Skin of body (tissue), 3 donors: ENCODE measurements at places on chromosomes 13 and 19. TPM values are rescaled to one million over a fixed set of nuclear protein-coding genes. Genes with fewer than 3 reads are reported as not detected.

- DNase-seq = no peak
Observed at GRCh38 chr19:2609389-2610116, 92.9 kb downstream of the GNG7 start.

Gene ZSCAN4
- not detected for total RNA-seq

DNA sequence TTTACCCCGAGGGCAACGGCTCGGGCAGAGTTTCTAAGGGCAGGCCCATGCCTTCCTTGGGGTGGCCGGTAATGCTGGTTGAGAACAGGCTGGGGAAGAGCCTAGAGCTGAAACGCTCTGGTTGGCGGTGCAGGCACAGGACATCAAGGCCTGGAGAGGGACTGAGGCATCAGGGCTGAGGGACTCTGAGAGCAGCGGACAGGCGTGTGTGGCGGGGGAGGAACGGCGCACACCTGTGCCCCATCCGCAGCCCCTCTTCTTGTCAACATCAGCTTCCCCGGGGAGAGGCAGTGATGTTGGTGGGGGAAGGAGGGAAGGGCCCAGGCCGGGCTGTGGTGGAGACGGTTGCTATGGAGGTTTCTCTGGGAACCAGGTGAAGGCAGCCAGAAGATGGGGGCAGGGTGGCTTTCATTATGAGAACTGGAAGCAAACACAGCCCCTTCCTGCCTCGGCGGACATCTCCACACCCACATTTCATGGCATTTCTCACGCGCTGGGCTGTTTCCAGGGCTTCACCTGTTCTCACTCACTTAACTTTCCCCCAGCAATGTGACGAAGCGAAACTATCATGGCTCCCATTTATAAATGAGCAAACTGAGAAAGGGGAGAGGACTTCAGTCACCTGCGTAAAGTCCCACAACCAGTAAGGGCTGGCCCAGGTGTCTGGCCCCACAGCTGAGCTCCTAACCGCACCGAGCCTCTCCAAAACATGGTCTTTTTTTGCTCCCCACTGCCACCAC lies 8.2 kb upstream of the ATF5 start:
- no peak for DNase-seq

Gene VSTM2B
- total RNA-seq = not detected

- DNase-seq = no peak
Observed at GRCh38 chr19:35164418-35164817, 9.9 kb downstream of the FXYD5 start.

Gene MAB21L1
- total RNA-seq = 0.99 TPM

Gene TLE6
- total RNA-seq = 0.79 TPM

DNA sequence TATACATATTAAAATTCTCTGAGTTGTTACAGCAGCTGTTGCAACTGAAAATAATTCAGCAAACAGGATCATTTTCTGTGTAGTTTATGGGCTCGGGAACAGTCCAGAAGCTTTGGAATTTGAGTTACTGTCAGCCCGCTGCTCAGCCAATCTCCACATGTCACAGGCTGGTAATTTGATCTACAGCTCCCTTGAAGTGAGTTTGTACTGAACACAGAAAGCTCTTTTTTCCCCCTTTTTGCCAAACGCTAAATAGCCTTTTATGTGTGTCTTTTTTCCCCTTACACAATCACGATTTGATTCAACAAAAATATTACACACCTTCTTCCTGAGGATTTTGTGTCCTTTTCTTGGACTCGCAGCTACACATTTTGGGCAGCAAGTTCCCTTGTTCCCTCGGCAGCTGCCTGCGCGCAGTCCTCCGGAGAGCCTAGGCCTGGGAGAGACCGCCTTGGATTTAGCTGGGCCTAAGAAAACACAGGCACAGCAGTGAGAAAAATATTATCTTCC lies 371.4 kb downstream of the KCNRG start:
- DNase-seq = peak; percentile 87

GRCh38 chr13:45718992-45719391 lies 16.9 kb downstream of the CBY2 start:
- DNase-seq = no peak

DNA sequence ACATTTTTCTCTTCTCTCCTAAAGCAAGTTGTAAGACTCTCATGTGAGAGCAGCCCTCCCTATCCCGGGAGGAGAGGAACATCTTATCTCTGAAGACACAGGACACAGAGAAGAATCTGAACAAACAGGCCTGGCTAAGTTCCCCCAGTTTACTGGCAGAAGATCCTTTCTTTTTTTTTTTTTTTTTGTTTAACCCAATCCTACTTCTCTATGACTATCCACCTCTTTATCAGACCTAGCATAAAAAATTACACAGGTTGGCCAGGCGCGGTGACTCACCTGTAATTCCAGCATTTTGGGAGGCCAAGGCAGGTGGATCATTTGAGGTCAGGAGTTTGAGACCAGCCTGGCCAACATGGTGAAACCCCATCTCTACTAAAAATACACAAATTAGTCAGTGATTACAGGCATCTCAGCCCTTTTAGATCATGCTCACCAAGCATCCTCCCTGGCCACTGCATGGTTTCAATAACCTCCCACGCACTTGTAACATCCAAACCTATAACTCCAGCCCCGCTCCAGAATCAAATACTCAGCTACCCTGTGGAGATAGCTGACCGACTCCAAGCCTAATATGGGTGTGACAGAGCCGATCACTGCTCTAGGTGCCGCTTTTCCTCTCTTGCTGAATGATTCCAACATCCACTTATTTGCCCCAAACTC lies 27.3 kb upstream of the MUC16 start:
- no peak for DNase-seq
